ENCODE measurements at places on chromosomes 5 and 9.

DNA sequence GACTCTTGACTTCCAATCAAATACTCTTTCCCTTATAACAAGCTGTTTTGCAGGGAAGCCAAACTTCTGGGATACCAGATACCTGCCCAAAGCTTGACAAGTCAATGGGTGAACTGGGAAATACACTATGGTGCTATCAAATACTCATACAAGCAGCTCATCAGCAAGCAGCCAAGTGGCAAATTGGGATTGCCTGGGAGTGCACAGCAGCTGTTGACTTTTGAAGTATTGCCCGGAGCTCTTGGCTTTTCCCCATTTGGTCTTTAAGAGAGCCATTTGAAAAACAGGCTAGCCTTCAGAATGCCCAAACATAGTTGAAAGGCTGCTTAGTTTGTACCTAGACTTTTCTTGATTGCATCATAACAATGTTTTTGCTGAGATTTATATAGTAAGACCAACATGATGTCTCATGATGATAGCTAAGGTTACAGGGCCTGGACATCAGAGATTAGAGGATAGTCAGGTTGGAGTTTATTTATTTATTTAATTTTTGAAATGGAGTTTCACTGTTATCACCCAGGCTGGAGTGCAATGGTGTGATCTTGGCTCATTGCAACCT, 210.1 kb upstream of the ZNF608 start:
- peak; percentile 31 for DNase-seq

DNA sequence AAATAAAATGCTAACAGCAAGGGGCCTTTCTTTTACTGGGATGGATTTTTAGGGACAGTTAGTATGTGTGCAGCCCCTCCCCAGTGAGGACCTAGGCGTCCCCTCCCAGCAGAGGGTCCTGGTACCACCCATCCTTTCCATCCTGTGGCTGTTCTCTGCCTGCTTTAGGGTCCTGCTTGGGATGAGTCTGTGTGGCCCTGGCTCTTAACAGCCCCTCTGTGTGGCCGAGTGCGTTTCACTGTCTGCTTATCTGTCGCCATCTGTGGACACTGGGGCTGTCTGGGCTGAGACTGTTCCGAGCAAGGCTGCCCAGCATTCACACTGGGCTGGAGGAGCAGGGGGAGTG, 17.0 kb downstream of the WNK2 start:
- DNase-seq: no peak

GRCh38 chr5:155839251-155840037, 487.5 kb upstream of the SGCD start:
- DNase-seq: no peak

GRCh38 chr5:43312699-43313034, 545 bp downstream of the HMGCS1 start:
- DNase-seq: no peak

DNA sequence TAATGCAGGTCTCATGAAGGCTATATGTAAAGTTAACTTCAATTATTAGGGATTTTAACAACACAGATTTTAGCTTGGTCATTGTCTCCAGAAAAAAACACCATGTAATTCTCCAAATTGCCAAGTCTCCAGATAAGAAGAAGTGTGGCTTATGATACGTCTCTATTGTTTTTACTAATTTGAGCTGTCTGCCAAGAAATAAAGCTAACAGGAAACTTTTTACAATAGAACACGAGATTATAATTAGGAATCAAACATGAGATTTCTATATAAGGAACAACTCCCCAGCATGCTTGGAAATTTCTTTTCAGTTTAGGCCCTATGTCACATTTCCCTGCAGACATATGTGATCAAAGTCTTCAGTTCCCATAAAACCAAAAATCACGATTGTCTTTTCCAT, 142.7 kb downstream of the MCTP1 start:
- DNase-seq: no peak

- no peak for DNase-seq
These were observed 173.4 kb downstream of the ZNF462 start for GRCh38 chr9:107036367-107036766.

GRCh38 chr5:133809801-133810200, 158.6 kb downstream of the C5orf15 start:
- no peak for DNase-seq

GRCh38 chr5:159547466-159548195, 217.3 kb upstream of the IL12B start:
- no peak for DNase-seq

DNA sequence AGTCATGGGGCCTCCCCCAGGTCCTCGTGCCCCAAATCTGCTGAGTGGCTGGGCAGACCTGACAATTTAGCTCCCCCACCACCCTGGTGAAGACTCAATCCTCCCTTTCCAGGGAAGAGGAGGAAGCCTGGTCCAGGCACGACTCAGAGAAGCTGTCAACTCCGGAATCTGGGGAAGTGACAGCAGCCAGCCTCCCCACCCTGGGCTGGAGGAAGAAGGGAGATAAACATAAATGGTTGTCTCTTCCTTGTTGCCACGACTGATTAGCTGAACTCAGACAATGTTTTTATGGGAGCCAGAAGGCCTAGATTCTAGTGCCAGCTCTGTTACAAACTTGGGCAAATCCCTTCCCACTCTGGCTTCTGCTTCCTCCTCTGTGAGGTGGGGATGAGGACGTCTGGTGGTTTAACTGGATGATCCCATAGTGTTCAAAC, 15.4 kb downstream of the CCDC69 start:
- DNase-seq: no peak

DNA sequence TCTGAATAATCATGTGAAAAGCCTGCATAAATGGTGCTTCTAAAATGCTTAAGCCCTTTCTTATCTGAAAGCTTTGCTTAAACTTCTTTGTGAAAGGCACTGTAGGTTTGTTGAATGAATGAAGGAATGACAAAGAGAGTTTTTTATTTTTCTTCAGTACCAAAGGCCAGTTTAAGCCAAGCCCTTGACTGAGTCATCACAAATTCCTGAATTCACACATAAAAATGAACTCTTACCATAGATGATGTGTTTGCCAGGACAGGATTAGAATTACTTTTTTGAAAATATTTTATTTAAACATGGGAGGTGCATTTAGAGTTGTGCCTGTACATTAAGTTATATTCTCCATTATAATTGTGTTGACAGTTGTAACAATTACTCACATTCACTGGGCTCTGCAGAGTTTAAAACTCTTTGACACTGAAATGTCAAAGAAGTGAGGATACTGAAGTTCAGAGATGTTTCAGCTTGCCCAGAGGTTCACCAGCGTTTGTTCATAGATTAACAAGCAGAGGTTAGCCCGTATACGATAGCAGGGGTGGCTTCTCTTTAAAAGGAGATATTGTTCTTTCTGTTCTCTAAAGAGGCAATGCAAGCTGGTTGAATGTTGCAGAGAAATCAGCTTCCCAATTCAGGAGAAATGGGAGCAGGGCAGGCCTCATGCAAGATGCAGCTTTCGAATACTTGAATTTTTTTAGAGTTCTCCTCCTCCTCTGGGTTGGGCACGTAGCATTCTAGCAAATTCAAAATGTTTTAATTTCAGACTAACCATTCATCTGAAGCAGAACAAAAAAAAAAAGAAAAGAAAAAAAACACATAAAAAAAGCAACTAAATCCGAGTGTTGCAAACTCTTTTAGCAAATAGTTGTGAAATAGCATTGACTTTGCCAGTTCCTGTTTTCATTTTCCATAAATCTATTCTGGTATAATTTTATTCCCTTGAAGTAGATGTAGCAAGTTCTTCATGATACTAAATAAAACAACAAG, 358.7 kb upstream of the KLF4 start:
- no peak for DNase-seq

- no peak for DNase-seq
These were observed 129.4 kb upstream of the MYO10 start for GRCh38 chr5:17065458-17065857.

- DNase-seq: no peak
These were observed 48.2 kb downstream of the ABCA1 start for GRCh38 chr9:104879555-104880309.

DNA sequence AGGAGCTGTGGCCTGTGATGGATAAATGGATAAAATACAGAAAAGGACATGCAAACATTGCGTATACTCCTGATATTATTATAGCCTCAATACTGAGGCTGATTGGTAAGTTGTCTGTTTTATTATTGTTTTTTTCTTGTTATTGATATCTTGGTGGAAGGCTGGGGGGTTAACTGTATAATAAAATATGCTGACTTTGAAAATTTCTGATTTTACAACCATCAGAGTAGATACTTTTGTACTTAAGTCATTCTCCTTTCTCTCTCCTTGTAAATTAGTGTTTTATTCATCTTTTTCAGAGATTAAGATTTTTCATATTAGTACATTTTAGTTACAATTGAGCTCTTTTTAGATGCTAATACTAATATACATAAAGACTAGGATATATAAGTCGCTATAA, 53.5 kb downstream of the ICE1 start:
- no peak for DNase-seq

GRCh38 chr5:131607903-131608540, 27.0 kb downstream of the RAPGEF6 start:
- no peak for DNase-seq

DNA sequence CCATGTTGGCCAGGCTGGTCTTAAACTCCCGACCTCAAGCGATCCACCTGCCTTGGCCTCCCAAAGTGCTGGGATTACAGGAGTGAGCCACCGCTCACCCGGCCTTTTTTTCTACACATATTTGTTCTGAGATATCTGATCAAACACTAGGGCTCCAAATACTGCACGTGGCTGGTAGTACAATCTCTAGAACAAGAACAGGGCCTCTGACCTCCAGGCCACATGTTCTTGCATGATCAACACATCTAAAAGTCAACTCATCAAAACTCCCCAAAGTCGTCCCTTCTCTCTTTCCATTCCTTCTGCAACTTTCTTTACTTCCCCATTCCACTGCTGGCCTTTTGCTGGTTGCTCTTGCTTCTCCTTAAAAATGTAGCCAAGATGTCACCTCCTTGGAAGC, 113.3 kb upstream of the LHFPL2 start:
- DNase-seq: no peak

- no peak for DNase-seq
These were observed 798.8 kb downstream of the CDH9 start for GRCh38 chr5:26239588-26239987.

DNA sequence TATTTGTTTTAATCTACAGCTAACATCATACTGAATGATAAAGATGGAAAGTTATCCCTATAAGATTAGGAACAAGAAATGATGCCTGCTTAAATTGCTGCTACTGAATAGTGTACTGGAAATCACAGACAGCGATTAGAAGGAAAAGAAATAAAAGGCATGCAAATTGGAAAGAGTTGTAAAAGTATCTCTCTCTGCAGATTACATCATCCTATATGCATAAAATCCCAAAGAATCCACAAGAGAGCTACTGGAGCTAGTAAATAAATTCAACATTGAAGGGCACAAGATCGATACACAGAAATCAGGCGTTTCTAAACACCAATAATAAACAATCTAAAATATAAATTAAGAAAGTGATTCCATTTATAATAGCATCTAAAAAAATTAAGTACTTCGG, 75.3 kb upstream of the SIMC1 start:
- DNase-seq: no peak

DNA sequence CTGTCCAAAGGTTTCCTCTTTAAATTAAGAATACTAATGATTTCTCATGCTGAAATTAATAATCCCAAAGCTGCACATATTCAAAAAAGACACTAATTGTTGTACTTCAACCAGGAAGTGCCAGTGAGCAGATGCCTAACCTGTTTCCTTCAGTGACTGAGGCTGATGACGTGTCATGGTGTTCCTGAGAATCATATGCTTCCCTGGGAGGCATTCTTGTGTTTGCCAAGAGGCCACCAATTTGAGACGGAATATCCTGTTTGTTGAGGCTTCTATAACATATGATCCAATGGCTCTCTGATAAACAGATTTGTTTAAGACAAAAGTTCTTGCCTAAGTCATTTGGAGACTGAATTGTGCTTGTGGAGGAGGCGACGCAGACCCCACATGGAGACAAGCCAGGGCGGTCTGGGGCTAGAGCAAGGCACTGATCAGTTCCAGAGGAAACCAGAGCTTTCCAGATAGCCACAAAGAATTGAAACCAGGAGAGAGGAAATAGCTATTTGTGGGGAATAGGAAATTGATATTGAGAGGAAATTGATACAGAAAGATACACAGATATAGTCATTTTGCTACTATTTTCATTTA, 66.4 kb upstream of the ZNF608 start:
- DNase-seq: no peak

DNA sequence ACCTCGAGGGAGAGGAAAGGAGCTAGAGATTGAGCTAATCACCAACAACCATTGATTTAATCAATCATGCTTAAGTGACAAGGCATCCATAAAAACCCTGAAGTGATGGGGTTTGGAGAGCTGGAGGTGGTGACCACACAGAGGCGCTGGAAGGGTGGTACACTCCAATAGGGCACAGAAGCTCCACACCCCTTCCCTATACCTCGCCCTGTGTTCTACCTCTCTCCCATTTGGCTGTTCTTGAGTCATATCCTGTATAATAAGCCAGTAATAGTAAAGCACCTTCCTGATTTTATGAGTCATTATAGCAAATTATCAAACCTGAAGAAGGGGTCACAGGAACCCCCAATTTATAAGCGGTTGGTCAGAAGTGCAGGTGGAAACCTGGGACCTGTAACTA, 18.3 kb downstream of the ACTL7B start:
- DNase-seq: no peak

DNA sequence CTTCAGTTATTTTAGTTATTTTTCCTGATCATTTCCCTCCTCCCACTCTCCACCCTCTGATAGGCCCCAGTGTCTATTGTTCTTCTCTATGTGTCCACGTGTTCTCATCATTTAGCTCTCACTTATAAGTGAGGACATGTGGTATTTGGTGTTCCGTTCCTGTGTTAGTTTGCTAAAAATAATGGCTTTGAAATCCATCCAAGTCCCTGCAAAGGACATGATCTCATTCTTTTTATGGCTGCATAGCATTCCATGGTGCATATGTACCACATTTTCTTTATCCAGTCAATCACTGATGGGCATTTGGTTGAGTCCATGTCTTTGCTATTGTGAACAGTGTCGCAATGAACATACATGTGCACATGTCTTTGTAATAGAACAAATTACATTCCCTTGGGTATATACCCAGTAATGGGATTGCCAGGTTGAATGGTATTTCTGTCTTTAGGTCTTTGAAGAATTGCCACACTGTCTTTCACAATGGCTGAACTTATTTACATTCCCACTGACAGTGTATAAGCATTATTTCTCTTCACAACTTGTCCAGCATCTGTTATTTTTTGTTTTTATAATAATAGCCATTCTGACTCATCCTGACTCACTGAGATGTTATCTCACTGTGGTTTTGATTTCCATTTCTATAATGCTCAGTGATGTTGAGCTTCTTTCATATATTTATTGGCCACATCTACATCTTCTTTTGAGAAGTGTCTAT, 17.2 kb upstream of the DIRAS2 start:
- no peak for DNase-seq

GRCh38 chr5:124034083-124034700, 522.2 kb downstream of the CSNK1G3 start:
- DNase-seq: no peak

Measured in NCI-H1694 (cell line).